T-cell (primary cell): ENCODE measurements at places on chromosomes 2 and 18. TPM values are rescaled to one million over a fixed set of nuclear protein-coding genes. Genes with fewer than 3 reads are reported as not detected.

DNA sequence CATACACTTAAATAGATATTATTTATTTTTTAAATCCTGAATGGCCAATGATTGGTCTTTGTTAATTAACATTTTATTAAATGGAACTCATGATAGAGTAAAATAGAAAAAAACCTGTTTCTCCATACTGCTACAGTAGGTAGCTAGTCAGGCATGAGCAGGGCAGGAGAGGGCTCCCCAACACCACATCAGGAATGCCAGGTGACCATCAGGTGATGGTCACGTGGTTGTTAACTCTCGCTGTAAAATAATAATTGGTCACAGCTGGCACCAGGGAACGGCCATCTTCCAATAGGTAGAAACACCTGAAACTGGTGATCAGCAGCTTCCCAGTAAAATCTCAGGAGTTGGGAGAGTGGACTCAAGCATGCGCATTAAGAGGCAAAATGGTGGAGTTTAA is 172.2 kb downstream of the MEIS1 start:
- no peak for DNase-seq

GRCh38 chr18:79916546-79917168 is 34.8 kb downstream of the SLC66A2 start:
- no peak for DNase-seq

DNA sequence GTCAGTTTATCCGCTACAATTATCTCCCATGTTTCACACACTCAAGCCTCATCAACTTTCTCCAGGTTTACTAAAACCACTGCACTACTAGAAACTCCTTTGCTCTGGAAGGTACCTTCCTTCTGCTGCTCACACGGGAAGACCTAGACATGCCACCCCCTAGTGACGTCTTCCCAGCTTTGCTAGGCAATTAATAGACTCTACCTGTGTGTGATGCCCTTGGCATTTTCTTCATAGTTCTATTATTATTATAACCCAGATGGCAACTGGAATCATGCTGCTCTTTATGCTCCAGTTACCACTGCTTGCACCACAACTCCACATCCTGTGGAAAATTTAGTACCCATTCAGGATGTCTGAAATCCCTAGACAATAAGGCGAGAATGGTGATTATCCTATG is 42.4 kb downstream of the CACNB4 start:
- DNase-seq: no peak

GRCh38 chr2:46805401-46805951 is 110.1 kb downstream of the MCFD2 start:
- DNase-seq: no peak

- DNase-seq: no peak
Observed at GRCh38 chr2:156021146-156022040, 311.1 kb downstream of the NR4A2 start.

- DNase-seq: no peak
Observed at GRCh38 chr2:30362468-30363081, 84.5 kb upstream of the LCLAT1 start.

CNGA3 gene
- total RNA-seq: not detected
